ENCODE measurements at places on chromosomes 7 and 10. TPM values are rescaled to one million over a fixed set of nuclear protein-coding genes. Genes with fewer than 3 reads are reported as not detected.

The ANAPC16 gene
- total RNA-seq, result 87.1 TPM

The ACSM6 gene
- total RNA-seq, result not detected

The TMEM273 gene
- total RNA-seq, result 12.5 TPM

The PTPRE gene
- total RNA-seq, result 25.6 TPM
